Stimulated activated CD4-positive, alpha-beta T cell treated with anti-CD3 and anti-CD28 coated beads, Interleukin-1b, Interleukin-23, amount 100 ng/mL, for 48 hours (primary cell): ENCODE measurements at places on chromosomes 4 and X.

- DNase-seq: no peak
These were observed 2.8 kb upstream of the TENM3 start for GRCh38 chr4:182240161-182241130.

- no peak for DNase-seq
These were observed 77.1 kb upstream of the UCP1 start for GRCh38 chr4:140645614-140646412.

- DNase-seq: no peak
These were observed 471.2 kb downstream of the IQCM start for GRCh38 chr4:149344436-149344835.

DNA sequence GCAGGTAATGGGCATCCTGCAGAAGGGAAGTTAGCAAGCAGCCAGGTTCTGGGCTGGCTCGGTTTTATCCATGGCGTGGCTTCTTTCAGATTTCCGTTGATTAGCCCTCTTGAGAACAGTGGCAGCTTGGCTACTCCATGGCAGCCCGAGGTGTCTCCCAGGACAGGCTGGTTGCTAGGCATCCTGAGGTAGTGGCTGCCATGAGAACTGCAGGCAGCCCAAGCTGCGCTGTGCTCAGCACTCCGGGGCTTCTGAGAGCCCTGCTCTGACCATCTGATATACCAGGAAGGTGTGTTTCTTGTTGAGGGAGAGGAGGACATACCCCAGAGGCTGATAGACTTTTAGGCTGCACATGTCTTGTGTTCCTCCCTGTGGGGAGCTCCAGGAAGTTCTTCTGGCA lies 253.4 kb upstream of the CASK start:
- DNase-seq: peak; percentile 0

DNA sequence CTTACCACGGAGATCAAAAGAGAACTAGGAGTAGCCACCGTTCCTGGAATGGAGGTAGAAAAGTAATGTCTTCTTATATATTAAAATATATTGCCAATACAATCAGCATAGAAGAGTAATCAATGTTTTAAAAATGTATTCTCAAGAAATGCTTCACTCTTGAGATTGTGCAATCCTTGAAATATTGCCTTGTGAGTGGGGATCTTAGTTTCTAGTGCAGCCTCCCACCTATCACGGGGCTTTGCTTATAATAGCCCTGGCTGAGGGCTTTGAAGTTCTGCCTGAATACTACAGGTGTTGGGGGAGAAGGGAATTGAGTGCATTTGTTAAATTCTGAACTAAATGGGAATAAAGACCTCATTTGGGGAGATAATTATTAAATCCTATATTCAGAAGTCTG lies 55.5 kb downstream of the VGLL1 start:
- no peak for DNase-seq

DNA sequence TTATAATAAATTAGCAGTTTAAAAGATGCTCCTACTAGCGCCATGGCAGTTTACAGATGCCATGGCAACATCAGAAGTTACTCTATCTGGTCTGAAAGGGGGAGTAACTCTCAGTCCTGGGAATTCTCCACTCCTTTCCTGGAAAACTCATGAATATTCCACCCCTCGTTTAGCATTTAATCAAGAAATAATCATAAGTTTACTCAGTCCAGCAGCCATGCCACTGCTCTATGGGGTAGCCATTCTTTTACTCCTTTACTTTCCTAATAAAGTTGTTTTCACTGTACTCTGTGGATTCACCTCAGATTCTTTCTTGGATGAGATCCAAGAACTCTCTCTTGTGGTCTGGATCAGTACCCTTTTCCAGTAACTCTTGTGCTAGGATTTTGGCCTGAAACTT lies 52.3 kb downstream of the GUCY1B1 start:
- DNase-seq: no peak

DNA sequence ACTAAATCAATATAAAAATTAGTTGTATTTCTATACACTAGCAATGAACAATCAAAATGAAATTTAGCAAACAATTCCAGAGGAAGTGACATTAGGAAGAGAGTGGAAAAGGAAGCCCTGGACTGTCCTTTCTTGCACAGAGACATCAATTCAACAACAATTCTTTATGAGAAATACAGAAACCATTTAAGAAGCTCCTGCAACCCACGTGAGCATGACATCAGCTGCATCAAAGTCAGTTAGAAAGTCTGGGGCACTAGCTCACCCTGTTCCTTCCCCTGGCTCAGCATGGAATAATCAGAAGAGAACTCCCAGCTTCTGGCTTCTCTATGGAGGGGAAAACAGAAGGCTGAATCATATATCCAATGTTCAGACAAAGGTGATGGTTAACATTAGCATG lies 48.6 kb upstream of the STARD8 start:
- DNase-seq: no peak
